ENCODE measurements at places on chromosomes 16 and 17. TPM values are rescaled to one million over a fixed set of nuclear protein-coding genes. Genes with fewer than 3 reads are reported as not detected.

CCL4L2 gene
- not detected for total RNA-seq

ACSM2A gene
- total RNA-seq, result not detected

CYBA gene
- 543 TPM for total RNA-seq

TBC1D3G gene
- total RNA-seq, result not detected

YBX2 gene
- 0.67 TPM for total RNA-seq

CNOT1 gene
- total RNA-seq, result 204 TPM

SCARF1 gene
- 4.8 TPM for total RNA-seq

GPR142 gene
- not detected for total RNA-seq

C16orf96 gene
- 0.25 TPM for total RNA-seq

TRPV3 gene
- not detected for total RNA-seq

COL1A1 gene
- total RNA-seq, result 1.7 TPM

NOL11 gene
- 56.2 TPM for total RNA-seq

GPRC5C gene
- total RNA-seq, result 1.2 TPM

SMARCE1 gene
- total RNA-seq, result 110 TPM

C16orf87 gene
- total RNA-seq, result 11.8 TPM

METTL9 gene
- total RNA-seq, result 102 TPM

FNDC8 gene
- not detected for total RNA-seq

HBA1 gene
- not detected for total RNA-seq

MAF gene
- 41.9 TPM for total RNA-seq

KRT27 gene
- not detected for total RNA-seq

CYBC1 gene
- 242 TPM for total RNA-seq

KRTAP4-5 gene
- total RNA-seq, result not detected

C16orf46 gene
- 0.63 TPM for total RNA-seq

TOP3A gene
- total RNA-seq, result 55.0 TPM

TRIM72 gene
- not detected for total RNA-seq

HP gene
- not detected for total RNA-seq

CCL16 gene
- not detected for total RNA-seq

TBC1D26 gene
- not detected for total RNA-seq

SLC6A4 gene
- not detected for total RNA-seq
